Activated T-helper 1 cell treated with anti-CD3 and anti-CD28 coated beads, Interleukin-12 subunit alpha, Interleukin-12 subunit beta, Interleukin-2, Interleukin-4 antibody, amounts not matched to agents 30 ng/mL and 10 ng/mL and 1 ng/mL, durations not matched to agents 14 hours and 24 hours and 36 hours (primary cell): ENCODE measurements at places on chromosomes 3 and 15. TPM values are rescaled to one million over a fixed set of nuclear protein-coding genes. Genes with fewer than 3 reads are reported as not detected.

EEFSEC gene
- total RNA-seq: 18.7 and 19.5 TPM in 2 replicates

LRRC34 gene
- 2.8 and 2.9 TPM in 2 replicates for total RNA-seq

SLMAP gene
- total RNA-seq: 60.3 and 64.0 TPM in 2 replicates

GRCh38 chr3:52684184-52684583, 1.5 kb downstream of the PBRM1 start:
- no peak for DNase-seq

GRCh38 chr15:92869263-92869940, 30.7 kb upstream of the CHD2 start:
- DNase-seq: no peak

- no peak for DNase-seq
These were observed 60.0 kb downstream of the DNASE1L3 start for GRCh38 chr3:58150810-58151199.

ANKUB1 gene
- not detected in 2 replicates for total RNA-seq

- DNase-seq: no peak
These were observed 62.4 kb downstream of the SUCLG2 start for GRCh38 chr3:67592057-67592456.

ATP13A4 gene
- 0.31 and 1.7 TPM in 2 replicates for total RNA-seq
